Stimulated activated CD8-positive, alpha-beta memory T cell treated with anti-CD3 and anti-CD28 coated beads, Interleukin-2, amount 100 ng/mL, for 1 hour (primary cell): ENCODE measurements at places on chromosomes 1 and 21.

- DNase-seq = no peak
Observed at GRCh38 chr1:107541412-107541811, 400.6 kb downstream of the NTNG1 start.

DNA sequence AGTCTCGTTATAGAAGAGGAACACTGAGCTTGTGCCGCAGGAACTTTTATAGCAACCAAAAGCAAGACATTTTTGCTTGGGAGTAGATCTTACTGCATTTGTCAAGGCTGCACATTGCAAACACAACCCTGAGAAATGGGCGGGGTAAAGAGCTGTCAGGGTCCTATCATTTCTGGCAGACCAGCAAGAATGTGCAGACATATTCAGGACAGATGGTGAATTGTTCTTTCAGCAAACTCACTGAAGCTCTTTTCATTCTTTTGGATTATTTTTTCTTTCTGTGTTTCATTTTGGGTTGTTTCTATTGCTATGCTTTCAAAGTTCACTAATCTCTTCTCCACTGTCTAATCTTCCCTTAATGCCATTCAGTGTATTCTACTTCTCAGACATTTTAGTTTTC lies 5.1 kb upstream of the ACTN2 start:
- DNase-seq = no peak

- no peak for DNase-seq
Observed at GRCh38 chr21:42543106-42543847, 29.6 kb downstream of the SLC37A1 start.

DNA sequence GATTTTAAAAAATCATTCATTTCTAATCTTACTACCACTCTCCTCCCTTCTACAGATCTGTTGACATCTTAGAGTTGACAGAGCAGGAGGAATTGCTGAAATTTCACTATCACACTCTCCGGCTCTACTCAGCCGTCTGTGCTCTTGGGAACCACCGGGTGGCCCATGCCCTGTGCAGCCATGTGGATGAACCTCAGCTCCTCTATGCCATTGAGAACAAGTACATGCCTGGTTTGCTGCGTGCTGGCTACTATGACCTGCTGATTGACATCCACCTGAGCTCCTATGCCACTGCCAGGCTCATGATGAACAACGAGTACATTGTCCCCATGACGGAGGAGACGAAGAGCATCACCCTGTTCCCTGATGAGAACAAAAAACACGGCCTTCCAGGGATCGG lies 276.7 kb downstream of the ZP4 start:
- DNase-seq = no peak

GRCh38 chr1:87449348-87449963 lies 120.8 kb downstream of the LMO4 start:
- no peak for DNase-seq

DNA sequence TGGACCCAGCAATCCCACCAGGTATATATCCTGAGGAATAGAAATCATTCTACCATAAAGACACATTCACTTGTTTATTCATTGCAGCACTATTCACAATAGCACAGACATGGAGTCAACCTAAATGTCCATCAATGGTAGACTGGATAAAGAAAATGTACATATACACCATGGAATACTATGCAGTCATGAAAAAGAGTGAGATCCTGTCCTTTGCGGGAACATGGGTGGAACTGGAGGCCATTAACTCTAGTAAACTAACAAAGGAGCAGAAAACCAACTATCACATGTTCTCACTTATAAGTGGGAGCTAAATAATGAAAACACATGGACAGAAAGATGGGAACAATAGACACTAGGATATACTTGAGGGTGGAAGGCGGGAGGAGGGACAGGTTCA lies 36.1 kb upstream of the PRKACB start:
- no peak for DNase-seq
